ENCODE measurements at places on chromosomes 2 and 18.

DNA sequence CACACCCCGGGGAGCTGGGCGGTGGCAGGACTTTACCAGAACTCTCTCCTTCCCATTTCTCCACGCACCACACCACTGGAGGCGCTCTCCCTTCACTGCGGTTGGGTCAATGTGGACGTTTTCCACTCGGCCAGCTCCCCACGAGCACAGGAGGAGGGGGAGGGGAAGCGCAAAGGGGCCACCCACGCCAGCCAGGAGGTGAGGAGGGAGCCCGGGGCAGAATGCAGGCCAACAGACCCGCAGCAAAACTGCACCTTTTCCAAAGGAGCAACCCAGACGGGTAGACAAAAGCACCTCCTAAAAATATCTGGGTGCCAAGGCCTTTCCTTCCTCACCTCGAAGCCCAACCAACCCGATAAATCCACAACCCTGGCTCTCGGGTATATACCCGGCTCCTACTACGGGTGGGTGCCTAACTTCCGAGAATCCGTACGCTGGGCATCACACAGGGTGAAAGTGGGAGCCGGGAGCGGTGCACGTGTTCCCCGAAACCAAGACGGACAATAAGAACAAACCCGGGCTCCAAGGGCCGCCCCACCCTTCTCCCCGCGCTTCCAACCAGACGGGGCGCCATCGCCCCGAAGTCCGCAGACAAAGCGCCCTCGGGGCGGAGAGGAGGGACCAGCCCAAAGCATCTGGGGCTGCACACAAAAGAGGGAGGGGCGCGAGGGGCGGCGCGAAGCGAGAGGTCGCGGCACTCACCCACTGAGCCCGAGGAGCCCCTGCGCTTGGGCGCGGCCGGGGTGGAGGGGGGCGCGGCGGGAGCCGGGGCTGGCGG, 1.0 kb downstream of the RTN4 start:
- peak; percentile 75 for DNase-seq

DNA sequence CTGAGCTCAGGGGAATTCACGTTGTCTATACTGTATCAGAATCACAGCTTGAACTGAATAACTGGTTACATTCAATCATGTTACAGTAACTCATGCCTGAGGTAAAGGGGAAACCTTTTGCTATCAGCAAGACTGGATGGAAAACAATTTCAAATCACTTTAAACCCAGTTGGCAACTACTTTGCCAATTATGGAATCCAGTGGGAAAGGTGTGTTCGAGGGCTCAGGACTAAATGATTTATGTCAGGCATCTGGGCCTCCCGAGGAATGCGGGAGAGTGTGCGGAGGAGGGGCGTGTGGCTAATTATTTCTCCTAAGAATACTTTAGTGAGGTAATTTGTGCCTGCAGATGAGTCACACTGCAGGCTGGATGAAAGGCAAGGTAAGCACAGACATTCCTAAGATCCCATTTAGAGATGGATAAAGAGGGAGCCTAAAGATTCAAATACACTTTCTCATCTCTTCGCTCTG, 100.1 kb downstream of the HRH4 start:
- no peak for DNase-seq

- DNase-seq, result no peak
Measured at GRCh38 chr2:19357402-19358241, 801 bp downstream of the OSR1 start.

- peak; percentile 70 for DNase-seq
Measured at GRCh38 chr2:119641562-119642258, 37.3 kb upstream of the TMEM177 start.

DNA sequence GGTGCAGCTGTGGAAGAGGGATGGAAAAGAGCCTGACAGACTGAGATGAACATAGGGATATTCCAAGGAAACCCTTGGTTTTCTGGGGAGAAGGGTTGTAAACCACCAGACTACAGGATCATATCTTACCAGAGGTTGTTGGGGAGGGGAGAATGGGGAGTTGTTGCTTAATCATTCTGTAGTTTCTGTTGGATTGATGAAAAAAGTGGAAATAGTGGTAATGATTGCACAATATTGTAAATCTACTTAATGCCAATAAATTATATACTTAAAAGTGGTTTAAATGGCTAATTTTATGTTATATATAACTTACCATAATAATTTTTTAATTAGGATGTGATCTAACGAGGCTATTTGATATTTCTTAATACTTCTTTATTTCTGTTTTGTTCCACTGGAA, 800.9 kb downstream of the BCL11A start:
- DNase-seq, result no peak

Measured in HepG2 (cell line).